ENCODE measurements at places on chromosomes 3 and 15.

- no peak for DNase-seq
Measured at GRCh38 chr3:128457937-128458336, 8.8 kb downstream of the DNAJB8 start.

DNA sequence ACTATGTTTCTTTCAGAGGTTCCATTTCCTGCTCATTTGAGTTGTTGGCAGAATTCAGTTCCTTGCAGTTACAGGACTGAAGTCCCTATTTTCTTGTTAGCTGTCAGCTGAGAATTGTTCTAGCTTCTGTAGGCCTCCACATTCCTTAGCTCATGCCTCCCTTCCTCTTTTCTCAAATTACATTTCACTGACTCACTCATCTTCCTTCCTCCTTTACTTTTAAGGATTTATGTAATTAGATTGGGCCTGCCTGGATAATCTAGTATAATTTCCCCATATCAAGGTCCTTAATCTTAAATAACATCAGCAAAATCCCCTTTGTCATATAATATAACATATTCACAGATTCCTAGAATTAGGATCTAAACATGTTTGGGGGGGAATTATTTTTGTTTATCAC, 40.6 kb upstream of the RBMS3 start:
- DNase-seq = no peak

DNA sequence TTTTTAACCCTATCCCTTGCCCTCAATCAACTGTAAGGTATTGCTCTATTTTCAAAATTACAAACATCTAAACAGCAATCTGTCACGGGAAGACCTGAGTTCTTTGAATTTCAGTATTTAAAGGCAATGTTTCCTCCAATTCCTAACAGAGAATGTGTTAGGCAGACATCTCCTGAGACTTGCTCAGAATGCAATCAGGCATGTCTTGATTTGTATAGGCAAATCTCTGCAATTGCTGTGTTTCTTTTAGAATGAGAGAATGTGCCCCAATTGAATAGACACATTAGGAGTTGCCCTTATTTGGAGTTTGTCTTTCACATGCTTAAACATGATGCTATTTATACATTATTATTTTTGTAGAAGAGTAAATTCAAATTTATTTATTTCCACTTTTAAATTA, 205.6 kb downstream of the CADM2 start:
- no peak for DNase-seq

DNA sequence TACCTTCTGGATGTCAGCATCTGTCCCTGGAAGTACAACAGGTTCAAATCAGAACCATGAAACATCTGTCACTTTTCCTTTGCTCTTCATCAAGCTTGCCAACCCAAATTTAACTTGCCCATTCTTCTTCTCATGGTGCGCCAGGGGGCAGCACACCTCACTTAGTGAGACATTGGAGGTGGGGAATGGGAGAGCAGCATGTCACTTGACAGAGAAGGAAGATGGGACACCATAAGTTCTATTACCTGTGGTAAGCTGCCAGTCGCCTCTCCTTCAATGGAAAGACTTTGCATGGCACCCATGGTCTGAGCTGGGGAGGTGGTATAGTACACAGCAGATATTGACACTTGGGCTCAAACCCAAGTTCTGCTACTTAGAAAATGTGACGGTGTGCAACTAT, 2.9 kb downstream of the SCN5A start:
- no peak for DNase-seq

GRCh38 chr3:53104762-53105161, 25.5 kb downstream of the RFT1 start:
- DNase-seq = no peak

DNA sequence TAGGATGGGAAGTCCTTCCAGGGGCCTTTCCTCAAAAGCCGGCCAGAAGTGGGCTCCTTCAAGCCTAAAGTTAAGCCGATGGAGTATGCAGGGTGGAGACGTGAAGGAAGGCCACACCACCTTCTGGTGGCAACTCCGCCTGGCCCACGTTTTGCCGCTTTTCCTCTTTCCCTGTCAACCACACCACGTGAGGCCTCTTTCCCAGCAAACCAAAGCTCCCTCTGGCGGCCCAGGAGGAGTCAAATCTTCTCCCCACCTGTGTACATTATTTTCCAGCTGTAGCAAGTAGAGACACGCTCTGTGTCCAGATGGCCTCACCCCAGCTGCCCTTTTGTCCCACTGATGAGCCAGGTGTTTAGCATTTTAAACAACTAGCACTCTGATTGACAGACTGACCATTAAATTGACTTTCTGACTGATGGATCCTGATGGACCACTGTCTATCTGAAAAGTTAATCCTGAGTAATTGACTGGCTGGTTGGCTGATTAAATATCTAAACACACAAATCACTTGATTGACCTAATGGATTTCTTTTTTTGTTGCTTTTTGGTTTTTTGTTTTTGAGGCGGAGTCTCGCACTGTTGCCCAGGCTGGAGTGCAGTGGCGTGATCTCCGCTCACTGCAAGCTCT, 59.6 kb upstream of the ZBTB38 start:
- DNase-seq = no peak

- no peak for DNase-seq
Measured at GRCh38 chr3:53570709-53571108, 76.3 kb downstream of the CACNA1D start.

GRCh38 chr15:77839970-77840905, 207.5 kb upstream of the LINGO1 start:
- no peak for DNase-seq

GRCh38 chr3:58569287-58570001, 7.7 kb downstream of the FAM107A start:
- no peak for DNase-seq

DNA sequence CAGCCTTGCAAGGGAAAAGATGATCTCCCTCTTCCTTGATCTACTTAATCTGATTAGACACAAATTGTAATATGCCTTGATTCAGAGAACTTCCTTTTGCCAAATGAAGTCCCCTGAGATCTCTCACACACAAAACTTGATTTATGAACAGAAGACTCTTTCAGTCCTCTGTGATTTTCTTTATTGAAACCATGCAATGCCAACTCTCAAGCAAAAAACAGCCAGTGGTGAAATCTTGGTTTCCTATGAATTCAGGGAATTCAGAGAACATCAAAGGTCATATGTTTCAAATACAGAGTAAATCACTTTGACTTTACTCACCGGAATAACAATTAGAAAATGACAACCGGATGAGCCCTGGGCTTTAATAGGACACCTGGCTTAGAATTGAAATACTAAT, 211.7 kb downstream of the ABHD5 start:
- DNase-seq = no peak

DNA sequence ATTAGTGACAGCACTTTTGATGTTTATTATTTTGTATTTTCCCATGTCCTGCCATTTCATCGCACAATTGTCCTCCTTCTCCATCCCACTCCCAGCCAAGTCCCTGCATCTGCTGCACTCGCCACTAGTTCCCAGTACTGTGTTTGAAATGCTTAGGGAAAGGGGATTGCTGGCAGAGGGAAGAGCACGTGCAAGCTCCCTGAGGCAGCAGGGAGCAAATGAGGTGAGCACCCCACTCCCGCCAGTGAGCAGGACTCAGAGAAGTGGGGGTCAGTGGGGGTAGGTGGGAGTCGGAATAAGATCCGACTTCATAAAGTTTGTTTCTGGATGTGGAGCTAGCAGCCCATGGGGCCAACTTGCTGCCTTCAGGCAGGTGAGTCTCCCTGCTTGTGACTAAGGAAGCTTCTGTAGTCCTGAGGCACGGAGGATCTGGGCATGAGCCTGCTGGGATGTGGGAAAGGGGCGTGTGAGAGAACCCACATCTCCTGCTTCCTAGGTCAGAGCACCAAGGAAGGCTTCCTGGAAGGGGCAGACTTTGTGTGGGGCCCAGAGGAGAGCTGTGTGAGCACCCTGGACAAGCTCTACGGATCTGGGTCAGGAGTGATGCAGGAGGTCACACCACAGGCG, 99.7 kb upstream of the TLE3 start:
- DNase-seq = no peak

DNA sequence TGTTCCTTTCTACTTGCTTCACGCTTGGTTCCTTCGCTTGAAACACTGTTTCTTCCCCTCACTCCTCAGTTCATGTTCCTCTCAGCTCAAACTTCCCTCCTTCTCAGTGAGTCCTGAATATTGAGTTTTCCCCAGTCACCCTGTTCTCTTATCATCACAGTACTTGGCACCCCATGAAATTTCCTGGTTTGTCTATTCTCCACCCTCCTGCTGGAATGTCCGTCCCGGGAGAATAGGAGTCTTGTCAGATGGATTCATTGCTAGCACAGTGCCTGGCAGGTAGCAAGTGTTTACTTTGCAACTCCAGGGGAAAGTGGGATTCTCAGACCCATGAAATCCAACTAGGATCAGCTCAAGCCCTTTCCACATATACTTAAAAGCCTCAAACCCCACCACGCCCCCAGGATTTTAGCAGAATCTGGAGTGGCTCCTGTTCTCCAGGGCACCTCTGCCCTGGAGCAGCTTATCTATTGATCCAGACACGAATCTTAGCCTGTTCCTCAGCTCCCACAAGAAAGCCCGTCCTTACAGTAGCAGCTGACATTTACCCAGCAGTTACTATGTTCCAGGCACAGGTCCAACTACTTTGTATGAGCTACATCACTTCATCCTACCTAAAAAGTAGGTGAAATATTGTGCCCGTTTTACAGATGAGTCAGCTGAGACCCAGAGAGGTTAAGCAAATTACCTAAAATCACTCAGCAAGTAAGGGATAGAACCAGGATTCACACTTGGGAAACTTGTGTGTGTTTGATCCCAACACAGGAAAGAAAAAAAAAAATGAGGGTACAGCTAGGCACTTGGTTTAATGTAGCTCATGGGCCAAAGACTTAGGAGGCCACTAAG, 36.8 kb upstream of the MAP3K13 start:
- DNase-seq = no peak

GRCh38 chr3:29521751-29522150, 240.9 kb downstream of the RBMS3 start:
- no peak for DNase-seq

GRCh38 chr3:130456540-130456939, 60.4 kb upstream of the COL6A6 start:
- no peak for DNase-seq

DNA sequence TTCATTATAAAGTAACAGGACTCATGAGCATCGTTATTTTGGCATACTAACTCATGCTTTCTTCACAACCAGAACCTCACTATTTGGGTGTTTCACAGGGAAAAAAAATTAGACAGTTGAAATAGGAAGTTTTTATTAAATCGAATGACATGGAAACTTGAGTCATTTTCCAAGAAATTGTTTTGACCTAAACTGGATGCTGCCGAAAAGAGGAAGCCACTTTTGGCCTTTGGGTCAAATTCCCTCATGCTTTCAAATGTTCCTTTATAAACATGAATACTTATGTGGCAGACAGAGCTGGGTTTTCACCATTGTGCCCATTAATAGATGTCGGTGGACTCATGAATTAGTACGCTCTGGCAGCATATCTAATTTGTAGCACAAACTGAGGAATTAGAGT, 224.9 kb downstream of the MCTP2 start:
- DNase-seq = no peak

DNA sequence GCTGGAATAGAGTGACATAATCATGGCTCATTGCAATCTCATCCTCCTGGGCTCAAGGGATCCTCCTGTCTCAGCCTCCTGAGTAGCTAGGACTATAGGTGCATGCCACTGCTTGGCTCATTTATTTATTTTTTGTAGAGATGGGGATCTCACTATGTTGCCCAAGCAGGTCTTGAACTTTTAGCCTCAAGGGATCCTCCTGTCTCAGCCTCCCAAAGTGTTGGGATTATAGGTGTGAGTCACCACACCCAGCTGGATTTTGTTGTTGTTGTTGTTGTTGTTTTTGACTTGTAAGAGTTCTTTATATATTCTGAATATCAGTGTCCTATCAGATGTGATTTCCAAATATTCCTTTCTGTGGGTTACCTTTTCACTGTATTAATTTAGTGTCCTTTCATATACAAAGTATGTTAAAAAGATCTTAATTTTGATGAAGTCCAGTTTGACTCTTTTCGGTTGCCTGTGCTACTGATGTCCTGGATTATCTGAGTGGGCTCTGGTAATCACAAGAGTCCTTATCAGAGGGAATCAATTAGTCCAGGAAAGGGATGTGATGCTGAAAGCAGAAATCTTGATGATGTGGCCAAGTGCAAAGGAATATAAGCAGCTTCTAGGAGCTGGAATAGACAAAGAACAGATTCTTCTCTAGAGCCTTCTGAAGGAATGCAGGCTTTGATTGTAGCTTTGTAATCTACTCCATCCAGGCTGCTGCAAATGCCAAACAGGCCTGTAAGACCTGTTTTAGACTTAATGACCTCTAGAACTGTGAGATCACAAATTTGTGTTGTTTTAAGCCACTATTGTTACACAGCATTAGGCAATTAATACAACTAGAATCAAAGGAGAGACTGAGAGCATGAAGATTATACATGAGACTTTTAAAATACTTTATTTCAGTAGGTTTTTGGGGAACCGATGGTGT, 30.2 kb downstream of the NCK1 start:
- no peak for DNase-seq

GRCh38 chr3:161393310-161393709, 22.0 kb upstream of the SPTSSB start:
- DNase-seq = no peak

DNA sequence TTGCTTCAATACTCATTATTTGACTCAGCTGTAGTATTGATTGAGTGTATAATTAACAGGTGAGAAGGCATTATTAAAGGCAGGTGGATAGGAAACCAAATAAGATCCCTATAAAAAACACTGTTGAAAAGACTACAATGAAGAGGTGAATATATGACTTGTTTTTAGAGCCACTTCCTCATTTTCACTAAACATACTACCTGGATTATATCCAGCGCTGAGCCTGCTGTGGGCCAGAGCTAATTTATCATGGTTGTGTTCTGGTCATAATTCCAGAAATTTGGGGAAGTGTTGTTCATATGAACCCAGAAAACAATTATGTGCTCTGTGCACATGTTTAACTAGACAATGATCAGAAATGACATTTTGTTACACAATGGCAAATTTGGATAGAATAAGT, 235.3 kb upstream of the MME start:
- no peak for DNase-seq

- no peak for DNase-seq
Measured at GRCh38 chr3:41192885-41193284, 6.4 kb upstream of the CTNNB1 start.

- DNase-seq = no peak
Measured at GRCh38 chr3:38347421-38348200, 1.0 kb downstream of the XYLB start.

- no peak for DNase-seq
Measured at GRCh38 chr3:14774431-14774830, 44.3 kb upstream of the FGD5 start.

- DNase-seq = no peak
Measured at GRCh38 chr3:154898443-154898842, 181.7 kb upstream of the MME start.

DNA sequence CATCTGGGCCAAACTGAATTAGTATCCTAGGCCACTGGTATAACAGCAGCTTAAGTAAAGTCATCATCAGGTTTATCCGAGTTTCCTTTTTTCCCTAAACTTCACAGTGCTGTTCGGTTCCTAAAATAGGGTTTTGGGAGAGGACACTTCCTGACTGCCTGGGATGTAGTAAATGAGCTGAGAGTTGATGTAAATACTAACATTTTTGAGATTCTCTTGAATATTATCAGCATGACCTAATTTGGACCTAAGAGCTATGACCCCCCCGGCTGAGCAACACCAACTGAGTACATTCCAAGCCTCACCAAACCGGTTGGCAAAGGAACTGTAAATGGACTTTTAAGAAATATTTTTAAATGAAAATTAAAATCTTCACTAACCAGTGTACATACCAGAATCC, 78.8 kb downstream of the IL5RA start:
- DNase-seq = no peak

- no peak for DNase-seq
Measured at GRCh38 chr3:14832975-14833722, 14.4 kb downstream of the FGD5 start.

- no peak for DNase-seq
Measured at GRCh38 chr15:58040150-58040549, 25.4 kb downstream of the ALDH1A2 start.

GRCh38 chr3:15654127-15654526, 52.6 kb downstream of the BTD start:
- no peak for DNase-seq
